ENCODE measurements at places on chromosomes 3 and 15. TPM values are rescaled to one million over a fixed set of nuclear protein-coding genes. Genes with fewer than 3 reads are reported as not detected.

The EDC3 gene
- 24.5 TPM for polyA plus RNA-seq

- DNase-seq: no peak
Measured at GRCh38 chr3:126807795-126808194, 103.8 kb downstream of the CHCHD6 start.

The GCHFR gene
- polyA plus RNA-seq: 12.9 TPM

GRCh38 chr15:58517252-58517681 lies 85.5 kb downstream of the LIPC start:
- no peak for DNase-seq

GRCh38 chr3:71515636-71516365 lies 67.7 kb downstream of the FOXP1 start:
- no peak for DNase-seq

The KLHL18 gene
- 11.7 TPM for polyA plus RNA-seq

The A4GNT gene
- not detected for polyA plus RNA-seq

DNA sequence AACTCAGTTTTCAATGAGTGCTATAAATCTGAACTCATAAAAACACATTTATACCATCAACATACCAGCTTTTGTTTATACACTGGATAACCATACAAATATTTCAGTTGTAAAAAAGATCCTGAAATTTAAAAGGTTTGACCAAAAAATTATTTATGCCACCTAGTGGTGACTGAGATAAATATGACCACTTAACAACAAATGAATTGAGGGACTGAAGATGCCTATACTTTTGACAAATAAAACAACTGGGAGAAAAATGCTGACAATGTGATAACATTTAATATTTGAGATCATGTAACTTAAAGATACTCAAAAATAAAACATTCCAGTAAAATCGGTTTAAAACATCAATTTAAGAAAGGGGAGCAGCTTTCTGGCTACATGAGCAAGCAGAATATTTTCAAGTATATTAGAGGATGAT lies 30.4 kb downstream of the ATG3 start:
- DNase-seq: no peak

DNA sequence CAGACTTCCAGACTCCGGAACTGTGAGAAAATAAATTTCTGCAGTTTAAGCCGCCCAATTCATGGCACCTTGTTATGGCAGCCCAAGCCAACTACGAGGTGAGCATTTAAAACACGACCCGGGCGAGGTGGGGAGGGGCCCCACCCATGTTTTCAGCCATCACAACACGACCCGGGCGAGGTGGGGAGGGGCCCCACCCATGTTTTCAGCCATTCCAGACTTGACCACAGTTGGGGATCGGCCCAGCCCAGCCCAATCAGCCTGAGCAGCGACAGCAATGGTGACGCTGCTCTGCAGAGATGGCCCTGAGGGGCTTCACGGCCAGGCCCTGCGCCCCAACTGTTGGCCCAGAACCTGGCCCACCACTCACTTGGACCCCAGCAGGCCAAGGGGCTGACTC lies 93.1 kb downstream of the ATP10A start:
- DNase-seq: no peak

- no peak for DNase-seq
Measured at GRCh38 chr3:172228036-172228415, 188.6 kb downstream of the FNDC3B start.
